ENCODE measurements at places on chromosomes 6 and 20.

DNA sequence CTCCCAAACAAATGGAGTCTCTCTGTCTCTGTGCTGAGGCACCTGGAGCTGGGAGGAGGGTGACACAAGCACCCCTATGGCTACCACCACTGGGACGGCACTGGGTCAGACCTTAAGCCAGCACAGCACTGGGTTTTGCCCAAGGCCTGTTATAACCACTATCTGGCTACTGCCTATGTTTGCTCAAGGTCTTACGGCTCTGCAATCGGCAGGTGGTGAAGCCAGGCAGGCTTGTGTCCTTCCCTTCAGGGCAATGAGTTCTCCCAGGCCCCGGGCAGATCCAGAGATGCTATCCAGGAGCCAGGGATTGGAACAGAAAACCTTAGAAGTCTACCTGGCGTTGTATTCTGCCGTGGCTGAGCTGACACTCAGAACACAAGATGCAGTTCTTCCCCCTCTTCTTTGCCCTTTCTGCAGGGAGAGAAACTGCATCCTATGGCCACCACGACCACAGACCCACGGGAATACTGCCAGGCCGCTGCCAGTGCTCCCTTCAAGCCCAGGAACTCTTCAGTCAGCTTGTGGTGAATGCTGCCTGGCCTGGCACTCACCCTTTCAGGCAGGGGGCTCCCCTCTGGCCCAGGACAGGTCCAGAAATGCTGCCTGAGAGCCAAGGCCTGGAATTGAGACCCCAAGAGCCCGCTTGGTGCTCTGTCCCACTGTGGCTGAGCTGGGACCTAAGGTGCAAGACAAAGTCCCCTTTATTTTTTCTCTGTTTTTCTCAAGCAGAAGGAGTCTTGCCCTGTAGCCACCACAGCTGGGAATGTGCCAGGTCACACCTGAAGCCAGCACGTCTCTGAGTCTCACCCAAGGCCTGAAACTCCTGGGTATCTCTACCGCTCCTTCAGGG lies 67.0 kb upstream of the FRMD1 start:
- no peak for DNase-seq

- no peak for DNase-seq
Measured at GRCh38 chr20:17663040-17663399, 19.0 kb downstream of the RRBP1 start.

DNA sequence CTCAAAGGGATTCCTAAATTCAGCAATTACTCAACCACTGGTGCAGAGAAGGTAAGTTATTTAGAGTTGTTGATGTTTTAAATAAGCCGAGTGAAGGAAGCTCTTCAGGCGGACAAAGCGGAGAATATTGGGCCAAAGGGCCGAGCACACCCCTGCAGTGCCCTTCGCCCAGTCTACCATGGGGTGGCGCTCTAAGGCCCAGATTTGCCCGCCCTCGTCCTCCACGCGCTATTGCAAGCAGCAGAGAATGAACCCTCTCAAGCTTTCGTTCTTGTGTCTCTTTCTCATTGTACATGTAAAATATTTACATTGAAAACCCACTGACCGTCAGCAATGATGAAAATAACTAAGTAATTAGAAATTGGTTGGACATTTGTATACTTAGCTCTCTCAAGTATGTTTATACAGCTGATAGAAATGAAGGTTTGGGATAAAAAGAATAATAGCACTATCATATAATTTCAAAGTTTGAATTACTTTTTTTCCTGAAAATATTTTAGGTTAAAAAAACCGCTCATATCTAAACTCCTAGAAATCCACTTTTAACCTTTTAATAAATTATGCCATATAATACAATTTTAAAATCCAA lies 195.0 kb upstream of the CEP162 start:
- no peak for DNase-seq

DNA sequence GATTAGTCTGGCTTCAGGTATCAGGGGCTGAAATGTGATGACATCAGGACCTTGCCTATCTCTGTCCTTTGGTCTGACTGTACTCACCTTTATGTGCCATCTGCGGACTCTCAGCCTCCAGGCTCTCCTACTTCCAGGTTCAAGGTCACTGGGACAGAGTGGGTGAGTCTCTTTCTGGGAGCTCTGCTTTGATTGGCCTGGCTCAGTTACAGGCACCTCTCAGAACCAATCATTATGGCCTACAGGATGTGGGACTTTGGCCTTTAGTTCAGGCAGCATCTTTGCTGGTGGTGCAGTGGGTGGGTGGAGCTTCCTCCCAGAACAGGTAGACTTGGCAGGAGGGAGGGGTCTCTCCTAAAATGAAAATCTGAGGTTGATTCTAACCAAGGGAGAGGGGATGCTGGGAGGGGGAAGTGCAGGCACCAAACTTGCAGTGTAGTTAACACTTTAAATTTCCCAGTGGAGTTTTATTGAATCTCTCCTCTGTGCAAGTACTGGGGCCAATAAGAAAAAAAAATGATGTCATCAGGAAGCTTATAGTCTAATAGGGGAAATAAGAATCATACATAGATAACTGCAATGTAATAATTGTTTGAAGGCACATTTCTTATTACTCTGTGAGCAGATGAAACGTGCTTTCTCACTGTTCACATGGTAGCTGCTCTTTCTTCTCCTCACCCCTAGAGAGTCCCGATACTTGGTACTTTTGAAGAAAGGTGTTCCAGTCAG lies 53.4 kb downstream of the SLC24A3 start:
- DNase-seq: no peak

GRCh38 chr6:30154709-30155519 lies 6.1 kb downstream of the TRIM10 start:
- DNase-seq: peak; percentile 72

DNA sequence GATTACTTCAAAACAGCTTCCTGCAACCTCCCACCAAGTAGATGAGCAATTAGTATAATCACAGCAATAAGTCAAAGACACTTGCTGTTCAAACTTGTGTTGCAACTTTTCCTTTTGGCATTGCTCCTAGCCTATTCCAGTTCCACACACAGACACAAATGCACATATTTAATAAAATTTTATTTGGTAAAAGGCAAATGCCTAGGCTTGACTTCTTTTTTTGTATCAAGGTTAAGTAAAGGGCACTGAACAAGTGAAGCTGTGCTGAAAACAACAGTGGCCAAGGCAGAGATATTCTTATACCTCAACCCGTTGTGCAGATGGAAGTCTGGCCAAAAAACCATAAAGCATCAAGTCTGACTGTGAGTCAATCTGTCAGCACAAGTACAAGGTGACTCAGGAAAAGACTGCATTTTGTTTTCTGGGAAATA lies 708.4 kb upstream of the CITED2 start:
- DNase-seq: no peak

GRCh38 chr6:167731216-167731615 lies 95.5 kb upstream of the AFDN start:
- no peak for DNase-seq

GRCh38 chr6:166361077-166361429 lies 18.7 kb upstream of the SFT2D1 start:
- no peak for DNase-seq

DNA sequence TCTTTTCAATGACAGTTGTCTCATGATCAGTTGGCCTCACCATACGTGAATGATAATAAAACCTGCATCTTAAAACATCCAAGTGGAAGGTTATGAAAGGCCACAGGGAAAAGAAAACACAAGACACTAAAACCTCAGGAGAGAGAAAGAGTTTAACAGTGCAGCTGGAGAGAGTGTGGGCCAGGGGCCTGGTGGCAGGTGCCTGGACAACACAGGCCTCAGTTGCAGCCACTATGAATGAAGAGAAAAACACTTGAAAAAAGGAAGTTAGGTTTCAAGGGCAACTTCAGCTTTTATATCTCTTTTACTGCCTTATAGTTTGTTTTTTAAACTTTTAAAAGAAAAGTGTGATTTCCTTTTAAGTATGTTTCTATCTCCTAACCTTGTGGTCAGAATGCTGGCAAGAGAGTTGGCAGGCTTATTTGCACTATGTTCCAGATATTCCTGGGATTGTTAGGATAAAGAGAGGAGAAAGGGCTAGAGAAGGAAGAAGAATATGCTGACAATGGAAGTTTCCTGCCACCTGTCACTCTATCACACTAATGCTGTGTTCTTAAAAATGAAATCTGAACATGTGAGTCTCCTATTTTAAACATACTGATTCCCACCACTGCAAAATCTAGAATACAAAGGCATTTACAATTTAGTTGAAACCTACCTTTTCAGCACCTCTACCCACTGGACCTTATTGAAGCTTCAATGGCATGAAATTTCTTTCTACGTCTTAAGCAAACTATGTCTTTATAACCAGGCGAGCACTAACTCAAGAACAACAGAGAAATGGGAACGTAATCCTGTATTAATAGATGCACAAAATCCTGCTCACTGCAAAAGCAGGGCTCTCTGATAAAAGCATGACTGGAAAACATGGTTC lies 222.4 kb downstream of the CD83 start:
- no peak for DNase-seq

DNA sequence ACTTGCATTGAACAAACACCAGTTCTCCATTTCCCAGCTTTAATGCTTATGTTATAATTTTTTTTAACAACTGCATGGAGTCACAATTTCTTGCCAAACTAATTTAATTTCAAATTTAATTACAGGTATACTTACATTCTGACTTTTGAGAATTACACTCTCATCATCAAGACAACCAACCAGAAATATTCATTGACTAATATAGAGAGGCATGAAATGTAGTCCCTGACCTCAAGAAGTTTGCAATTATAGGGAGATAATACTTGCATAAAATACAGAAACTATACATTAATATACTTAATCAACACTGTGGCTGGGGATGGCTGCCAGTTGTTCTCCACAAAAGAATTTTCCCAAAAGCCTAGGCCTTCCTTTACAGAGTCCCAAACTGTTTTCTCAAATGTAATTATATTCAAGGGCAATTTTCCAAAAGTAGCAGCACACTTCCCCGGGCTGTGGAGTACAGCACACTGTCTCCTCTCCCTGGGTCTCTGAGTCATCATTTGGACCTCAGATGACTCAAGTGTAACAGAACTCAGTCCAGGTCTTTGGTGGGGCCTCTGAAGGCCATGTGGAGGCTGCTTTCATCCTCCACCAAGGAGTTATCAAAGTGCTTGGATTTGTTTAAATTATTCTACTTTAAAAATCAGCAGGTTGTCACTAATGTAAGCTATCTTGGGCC lies 114.1 kb downstream of the KIF16B start:
- DNase-seq: peak; percentile 58

DNA sequence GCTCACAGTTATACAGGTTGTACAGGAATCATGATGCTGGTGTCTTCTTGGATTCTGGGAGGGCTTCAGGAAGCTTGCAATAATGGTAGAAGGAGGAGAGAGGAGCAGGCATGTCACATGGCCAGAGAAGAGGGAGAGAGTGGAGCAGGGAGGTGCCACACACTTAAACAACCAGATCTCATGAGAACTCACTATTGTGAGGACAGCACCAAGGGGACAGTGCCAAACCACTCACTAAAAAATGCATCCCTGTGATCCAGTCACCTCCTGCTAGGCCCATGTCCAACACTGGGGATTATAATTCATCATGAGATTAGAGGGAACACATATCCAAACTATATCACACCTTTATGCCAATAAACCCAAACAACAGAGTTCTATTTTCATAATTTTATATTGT lies 67.2 kb downstream of the TRDN start:
- DNase-seq: no peak

DNA sequence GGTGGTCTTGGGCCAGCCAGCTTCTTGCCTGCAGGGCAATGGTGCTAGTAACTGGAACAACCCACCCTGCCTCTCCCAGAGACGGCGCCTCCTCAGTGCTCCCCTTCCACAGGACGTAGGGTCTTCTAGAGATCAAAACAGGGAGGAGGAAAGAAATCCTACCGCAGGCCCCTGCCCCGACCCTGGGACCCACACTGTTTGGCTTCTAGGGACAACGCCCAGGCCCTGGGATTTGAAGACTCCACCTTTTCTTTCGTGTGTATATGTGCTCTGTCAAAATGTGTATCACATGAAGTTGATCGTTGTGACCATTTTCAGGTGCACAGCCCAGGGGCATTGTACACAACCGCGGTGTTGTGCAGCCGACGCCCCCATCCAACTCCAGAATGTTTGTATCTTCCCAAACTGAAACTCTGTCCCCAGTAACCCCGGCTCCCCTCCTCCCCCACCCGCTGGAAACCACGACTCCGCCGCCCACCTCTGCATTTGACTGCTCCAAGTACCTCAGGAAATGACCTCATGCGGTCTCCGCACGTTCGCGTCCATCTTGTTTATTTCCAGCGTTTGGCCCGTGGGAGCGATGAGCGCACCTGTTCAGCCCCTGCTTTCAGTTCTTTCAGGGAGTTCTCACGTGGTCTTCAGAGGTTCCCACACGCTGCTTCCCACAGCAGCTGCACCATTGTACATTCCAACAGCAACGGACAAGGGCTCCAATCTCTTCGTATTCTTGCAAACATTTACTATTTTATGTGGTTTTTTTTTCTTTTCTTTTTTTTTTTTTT lies 3.4 kb upstream of the BHLHE23 start:
- DNase-seq: no peak

DNA sequence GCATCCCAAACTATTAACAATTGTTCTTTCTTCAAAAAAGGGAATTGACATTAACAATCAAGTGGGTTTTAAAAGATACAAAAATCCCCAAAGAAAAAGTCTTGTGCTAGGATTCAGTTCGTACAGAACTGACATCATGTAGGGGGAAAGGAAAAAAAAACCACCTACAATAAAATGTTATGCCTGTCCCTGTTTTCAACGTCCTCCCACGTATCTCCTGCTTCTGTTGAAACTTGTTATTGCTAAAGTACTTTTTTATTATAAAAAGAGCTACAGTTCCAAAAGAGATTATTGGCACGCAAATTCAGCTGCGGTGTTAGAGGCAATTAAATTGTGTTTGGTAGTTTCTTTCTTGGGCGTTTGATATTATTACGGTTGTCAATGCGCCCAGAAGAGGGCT lies 102.8 kb upstream of the PHACTR1 start:
- no peak for DNase-seq

DNA sequence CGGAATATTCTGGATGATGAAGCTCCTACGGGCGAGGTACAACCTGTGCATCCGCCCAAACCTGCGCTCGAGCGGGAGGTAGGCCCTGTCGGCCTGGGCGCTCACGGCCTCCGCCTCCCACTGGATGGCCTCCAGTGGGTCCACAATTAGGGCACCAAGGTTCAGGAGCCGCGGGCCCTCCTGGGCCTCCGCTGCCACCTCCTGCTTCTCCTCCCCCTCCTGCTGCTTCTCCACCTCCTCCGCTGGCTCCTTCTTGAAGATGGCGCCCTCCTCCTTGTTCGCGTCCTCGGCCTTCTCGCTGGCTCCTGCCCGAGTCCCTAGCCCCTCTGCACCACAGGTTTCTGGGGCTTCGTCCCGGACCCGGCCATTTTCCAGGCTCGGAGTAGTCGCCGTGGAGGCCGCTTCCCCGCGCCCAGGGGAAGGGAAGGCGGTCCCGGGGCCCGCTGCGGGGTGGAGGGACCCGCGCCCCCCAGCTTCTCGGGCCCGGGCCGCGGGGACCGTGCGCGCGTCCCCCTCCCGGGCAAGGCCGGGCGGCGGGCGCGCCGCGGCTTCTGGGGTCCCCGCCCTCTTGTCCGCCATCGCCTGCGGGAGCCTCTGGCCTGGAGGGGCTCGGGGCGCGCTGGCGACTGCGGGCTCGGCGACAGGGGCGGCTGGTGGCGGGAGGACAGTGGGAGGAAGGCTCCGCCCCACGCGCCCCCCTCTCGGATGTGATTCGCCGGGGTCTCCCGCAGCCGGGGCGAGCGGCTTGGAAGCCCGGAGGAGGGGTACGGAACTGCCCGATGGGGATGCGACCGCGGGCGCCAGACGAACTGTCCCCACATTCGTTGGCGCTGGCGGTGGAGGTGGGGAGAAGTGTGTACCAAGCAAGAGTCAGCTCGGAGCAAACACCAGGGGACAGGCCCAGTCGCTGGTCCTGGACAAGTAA lies 17.6 kb downstream of the PLAGL2 start:
- no peak for DNase-seq

Data from AG04449 (cell line).